ENCODE measurements at places on chromosomes 13 and 19.
A peak's percentile ranks its signal among the peaks of the same experiment; 100 is the strongest.

DNA sequence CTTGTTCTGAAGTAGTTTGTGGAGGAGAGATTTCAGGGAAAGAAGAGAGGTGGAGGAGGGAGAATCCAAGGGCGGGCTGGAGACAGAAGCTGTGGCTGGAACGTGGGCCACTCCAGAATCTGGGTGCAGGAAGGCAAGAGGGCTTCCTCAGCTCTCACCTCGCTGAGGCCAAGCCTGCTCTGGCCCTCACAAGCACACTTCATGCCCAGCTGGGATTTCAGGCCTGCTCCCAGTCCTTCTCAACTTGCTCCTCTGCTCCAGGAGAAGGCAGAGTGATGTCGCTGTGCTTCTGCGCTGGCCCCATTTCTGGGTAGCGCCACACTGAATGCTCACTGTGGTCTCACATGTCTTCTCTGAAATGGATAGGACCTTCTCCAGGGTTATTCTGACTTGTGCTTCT is 328.8 kb downstream of the FGF9 start:
- no peak for DNase-seq

- no peak for DNase-seq
Measured at GRCh38 chr19:53659292-53659691, 27.5 kb downstream of the DPRX start.

DNA sequence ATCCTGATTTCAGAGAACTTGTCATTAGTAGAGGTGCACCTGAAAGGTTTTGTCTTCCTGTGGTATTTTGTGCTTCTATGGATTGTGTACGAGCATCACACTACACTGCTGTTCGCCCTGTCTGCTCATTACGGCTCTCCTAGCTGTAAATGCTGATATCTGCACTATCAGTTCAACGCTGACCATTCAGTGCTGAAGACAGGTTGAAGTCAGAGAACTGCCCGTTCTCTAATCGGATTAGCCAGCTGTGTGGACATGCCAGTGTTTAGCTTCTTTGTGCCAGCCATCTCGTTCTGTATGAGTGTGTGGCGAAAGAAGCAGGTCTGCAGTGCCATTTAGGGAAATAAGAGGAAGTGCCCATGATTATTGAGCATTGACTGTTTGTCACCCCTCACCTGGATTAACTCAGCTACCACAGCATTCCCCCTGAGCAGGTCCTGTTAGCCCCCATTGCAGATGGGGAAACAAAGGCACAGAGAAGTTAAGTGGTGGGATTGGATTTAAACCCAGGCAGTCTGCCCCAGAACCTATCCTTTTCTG is 21.6 kb upstream of the C1QTNF9 start:
- no peak for DNase-seq

GRCh38 chr19:14015524-14016035 is 9.5 kb upstream of the RFX1 start:
- DNase-seq, result no peak

GRCh38 chr19:47486900-47487299 is 2.9 kb upstream of the KPTN start:
- DNase-seq, result no peak

DNA sequence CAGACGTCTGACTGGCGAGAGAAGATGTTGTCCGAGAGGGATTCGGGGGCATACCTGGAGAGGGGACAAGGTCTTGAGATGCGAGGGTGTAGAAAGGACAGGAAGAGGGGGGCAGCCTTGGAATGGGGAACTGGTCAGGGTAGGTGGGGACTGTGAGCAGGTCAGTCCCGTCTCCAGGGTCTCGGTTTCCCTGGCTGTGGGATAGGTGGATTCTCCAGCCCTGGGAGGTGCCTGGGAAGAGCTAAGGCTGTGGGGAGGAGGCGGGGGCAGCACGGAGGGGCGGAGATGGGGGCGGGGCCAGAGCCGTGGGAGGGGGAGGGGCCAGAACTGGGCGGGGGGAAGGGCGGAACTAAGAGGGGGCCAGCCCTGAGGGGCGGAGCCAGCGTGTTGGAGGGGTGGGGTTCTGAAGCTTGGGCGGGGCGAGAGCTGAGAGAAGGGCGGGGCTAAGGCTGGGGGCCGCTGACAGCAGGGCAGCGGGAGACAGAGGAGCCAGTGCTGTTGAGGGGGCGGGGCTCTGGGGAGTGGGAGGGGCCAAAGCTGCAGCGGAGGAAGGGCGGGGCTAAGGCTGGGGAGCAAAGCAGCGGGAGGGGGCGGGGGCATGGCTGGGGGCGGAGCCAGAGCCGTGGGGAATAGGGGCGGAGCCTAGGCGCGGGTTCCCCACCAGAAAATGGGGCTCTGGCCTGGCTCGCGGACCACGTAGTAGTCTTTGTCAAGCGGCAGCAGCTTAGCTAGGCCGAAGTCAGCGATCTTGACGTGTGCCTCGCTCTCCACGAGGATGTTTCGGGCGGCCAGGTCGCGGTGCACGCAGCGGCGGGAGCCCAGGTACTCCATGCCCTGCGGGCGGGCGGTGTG is 9.5 kb upstream of the INSL3 start:
- peak; percentile 59 for DNase-seq

DNA sequence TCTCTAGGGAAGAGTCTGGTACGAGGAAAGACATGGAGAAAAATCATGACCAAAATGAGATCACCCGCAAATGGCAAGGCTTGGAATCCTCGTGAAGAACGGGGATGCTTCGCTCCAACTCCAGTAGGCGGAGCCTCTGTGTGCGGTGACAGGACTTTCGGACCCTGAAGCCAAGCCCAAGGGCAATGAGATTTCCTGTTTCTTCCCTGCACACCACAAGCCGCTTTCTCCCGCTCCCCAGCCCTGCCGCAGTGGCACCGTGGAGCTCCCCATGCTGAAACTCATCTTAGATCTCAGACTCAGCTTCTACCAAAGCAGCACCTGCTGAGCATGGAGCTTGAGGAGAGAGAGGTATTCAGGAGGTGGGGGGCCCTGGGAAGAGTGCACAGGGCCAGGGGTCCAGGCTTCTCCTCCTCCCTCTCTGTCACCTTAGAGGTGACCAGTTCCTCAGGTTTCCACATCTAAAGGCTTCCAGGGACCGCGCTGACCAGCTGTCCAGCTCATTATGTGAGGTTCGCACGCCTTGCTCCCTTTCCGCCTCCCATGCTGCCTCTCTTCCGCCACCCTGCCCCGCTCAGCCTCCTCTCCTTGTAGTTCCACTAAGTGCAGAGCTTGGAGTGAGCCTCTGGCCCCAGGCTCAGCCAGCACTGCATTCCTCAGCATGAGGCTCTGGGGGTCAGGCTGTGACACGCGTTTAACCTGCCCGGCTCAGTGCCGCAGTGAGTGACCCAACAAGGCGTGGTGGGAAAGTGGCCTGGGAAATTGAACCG is 153.8 kb upstream of the SOX1 start:
- DNase-seq, result no peak

DNA sequence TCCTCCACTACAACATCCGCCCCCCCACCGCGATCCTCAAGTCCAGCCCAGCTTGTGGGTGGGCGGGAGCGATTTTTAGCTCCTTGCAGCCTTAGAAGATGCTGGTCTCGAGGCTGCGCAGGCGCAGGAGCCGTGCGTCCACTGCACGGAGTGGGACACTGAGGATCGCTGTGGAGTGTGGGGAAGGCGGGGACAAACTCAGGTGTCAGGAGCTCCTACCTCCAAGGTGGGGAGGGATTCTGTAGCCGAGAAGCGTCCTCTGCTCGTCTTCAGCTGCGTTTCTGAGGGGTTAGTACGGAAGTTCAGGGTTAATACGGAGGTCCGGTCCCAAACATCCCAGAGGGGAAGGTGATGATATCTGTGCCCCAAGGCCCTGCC is at the start of gene RTBDN:
Gene RTBDN (minus strand): TSS at position 14 of the 378 bp plus-strand sequence. CDS start 4,600 bp downstream, outside the sequence.
- DNase-seq, result no peak

DNA sequence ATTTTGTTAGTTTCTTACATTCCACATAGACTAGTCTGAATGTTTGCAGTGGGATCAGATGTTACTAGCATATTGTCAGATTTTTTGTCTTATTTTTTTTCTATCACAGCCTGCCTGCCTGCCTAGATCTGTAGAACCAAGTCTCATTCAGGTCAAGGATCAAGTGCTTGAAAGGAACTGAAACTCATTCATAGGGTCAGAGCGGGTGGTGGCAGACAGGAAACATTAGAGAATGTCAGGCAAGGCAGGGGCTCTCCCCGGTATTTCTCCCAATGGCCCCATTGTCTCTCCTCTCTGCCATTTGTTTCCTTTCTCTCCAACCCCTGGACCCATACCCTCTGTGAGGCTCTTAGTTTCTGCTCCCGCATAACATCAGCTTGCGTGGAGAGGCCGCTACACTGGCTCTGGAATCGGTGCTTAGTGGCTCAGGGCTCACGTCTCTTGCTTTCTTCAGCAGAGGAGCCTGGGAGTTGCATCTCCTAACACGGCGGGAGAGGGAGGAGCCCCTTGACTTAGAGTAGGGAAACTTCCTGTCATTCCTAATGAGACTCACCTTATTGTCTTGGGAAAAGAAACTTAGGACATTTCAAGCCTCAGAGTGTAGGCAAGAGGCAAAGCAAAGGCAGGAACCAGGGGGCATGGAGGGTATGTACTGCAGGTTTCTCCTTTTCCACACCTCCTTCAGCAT is 35.6 kb upstream of the SPATA13 start:
- no peak for DNase-seq

- DNase-seq, result peak; percentile 93
Measured at GRCh38 chr19:50376166-50377050, at the start of gene NR1H2. TSS of gene NR1H2 (plus strand) at chr19:50376457. CDS start at chr19:50377606, 1,149 bp downstream.

GRCh38 chr19:13091400-13092157 is 11.1 kb downstream of the LYL1 start:
- DNase-seq, result no peak

- no peak for DNase-seq
Measured at GRCh38 chr19:47464675-47465419, 6.8 kb downstream of the SLC8A2 start.

DNA sequence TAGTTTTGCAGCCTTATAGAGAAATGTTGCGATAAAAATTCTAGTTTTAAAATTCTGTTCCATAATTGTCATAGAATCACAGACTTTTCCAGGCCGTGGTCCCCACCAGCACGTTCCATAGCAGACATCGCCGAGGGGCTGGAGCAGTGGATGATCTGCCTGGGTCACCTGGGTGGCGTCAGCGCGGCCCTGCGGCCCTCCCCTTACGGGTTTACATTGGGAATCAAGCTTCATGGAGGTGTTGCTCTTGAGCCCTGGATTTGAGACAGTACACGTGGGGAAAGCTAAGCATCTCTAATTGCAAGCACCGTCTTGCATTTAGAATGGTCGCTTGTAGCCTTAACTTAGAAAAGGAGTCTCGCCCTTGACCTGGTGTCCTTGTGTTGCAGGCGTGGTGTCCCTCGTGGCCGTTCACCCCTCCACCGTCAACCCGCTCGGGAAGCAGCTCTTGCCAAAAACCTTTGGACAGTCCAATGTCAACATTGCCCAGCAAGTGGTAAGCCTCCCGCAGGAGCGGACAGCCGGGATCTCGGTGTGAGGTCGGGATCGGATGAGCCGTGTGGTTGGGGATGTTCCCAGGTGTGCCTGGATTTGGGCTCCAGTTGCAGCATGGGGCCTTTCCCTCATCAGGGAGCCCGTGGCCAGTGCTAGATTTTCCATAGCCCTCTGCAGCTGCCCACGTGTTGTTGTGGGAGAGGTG is 35.1 kb downstream of the ATP4B start:
- DNase-seq, result no peak

- no peak for DNase-seq
Measured at GRCh38 chr13:111857846-111858560, 208.9 kb upstream of the SOX1 start.

DNA sequence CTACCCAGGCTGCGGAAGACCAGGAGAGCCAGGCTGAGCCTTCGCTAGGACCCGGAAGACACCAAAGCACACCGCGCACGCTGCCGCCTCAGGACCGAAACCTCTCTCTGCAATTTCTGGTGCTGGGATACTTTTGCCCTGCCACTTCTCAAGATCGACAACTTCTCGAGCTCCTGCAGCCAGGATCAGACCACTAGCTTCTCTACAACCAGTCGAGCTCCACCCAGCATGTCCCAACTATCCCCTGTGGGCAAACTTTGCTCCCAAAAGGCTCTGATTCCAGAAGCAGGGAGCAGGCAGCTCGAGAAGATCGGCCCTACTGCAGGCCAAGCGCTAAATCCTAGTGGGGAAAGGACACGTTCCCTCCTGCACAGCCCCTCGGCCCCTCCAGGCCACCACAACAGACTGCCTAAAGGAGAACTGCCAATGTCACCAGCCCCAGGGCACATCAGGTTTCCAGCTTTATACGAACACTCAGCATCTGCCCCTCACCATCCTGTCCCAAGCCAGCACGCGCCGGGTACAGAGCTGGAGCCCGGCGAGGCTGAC is 979 bp downstream of the AKAP8 start:
- DNase-seq, result peak; percentile 66

DNA sequence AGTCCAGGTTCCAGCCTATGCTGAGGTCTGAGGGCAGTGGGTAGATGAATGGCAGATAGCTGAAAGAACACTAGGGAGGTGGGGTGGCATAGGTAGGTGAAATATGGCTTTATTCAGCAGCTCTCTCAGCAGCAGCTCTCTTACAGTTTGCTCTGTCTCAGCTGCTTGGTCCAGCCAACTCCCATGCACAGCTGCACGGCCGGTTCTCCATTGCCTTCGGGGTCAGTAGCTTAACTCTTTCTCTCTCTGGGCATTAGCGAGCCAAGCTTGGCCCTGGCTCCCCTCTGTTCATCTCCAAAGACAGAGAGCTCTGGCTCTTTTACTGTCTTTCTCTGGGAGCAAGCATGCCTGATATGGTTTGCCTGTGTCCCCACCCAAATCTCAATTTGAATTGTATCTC is 151.9 kb downstream of the MYO16 start:
- no peak for DNase-seq

- no peak for DNase-seq
Measured at GRCh38 chr19:33469171-33470039, 52.2 kb downstream of the PEPD start.

DNA sequence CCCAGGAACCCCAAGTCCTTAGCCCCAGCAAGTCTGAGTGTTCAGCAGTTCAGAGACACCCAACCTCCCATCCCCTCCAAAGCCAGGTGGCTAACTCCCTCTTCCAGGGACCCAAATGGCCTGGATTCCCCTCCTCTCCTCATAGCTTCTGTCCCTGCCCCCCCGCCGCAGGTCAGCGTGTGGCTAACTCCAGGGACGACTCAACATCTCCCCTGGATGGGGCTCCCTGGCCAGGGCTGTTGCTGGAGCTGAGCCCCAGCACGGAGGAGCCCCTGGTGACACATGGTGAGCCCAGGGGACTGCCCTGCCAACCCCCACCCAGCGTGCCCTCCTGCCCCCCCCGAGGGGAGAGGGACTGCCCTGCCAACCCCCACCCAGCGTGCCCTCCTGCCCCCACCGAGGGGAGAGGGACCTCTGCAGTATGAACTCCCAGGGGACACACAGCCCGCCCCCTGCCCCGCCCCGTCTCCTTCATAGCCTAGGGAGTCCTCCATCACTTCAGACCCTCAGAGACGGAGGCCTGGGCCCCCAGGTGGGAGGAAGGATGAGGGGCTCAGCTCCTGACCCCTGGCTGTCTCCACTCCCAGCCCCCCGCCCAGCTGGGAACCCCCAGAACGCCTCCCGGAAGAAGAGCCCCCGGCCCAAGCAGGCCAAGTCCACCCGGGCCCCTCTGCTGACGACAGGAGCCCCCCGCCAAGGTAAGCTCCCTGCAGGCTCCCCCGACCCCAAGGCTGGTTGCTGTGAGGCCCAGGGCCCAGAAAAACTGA is 1.7 kb downstream of the SSC5D start:
- DNase-seq, result no peak
